WTC11 (cell line): ENCODE measurements at places on chromosomes 5 and 9.

DNA sequence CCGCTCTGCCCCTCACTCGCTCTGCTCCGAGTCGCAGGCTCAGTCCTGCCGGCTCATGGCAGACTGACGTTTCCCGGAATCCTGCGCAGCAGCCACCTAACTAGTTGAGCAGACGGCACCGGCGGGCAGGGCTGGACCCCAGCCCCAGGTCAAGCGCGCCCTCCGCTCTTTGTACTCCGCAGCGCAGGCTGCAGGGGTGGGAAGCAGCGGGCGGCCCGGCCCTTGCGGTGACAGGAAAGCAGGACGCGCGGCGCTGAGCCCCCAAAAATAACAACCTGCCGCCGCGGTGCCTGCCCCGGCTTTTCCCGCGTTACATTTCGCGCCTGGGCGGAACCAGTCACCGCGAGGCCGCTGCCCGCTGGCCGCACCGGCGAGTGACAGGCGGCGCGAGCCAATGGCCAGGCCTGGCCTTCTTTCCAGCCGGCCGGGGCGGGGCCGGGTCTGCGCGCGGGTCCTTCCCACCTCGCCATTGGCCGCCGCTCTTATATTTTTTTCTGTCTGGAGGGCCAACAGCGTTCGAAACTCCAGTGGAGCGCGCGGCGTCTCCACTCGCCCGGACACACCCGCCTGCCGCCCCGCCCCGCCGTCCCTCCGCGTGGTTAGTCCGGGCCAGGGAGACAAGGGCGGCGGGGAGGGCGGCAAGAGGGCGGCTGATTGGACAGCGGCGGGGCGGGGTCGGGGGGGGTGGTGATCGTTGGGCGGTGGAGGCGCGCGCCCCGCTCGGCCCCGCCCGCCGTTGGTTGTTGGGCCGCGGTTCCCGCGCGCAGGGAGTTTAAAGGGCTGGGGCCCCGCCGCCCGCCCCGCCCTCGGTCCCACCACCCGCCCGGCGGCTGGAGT lies at the start of gene ZNF367:
Gene ZNF367, minus strand, starts transcription at position 288 of the 837 bp plus-strand sequence. CDS start 338 bp downstream, outside the sequence.
- DNase-seq = peak; percentile 92

- DNase-seq = no peak
Observed at GRCh38 chr9:68443624-68444023, 87.2 kb downstream of the PGM5 start.

DNA sequence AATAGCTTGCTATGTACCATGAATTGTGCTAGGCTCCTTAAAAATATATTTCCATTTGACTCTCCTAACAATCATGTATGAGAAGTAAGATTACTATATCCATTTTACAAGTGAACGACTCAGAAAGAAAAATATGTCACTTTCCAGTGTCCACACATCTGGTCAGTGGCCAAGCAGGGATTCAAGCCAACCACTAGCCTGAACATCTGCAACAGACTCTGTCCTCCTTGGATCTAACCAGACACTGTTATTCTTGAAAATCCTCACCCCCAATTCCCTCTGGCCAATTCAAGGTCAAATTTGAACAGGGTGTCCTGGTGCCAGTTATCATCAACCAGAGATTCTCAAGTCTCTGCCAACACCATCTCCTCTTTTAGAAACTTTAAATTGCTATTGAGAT lies 344.1 kb upstream of the WWC1 start:
- DNase-seq = no peak

- no peak for DNase-seq
Observed at GRCh38 chr5:97049175-97049574, 93.2 kb downstream of the LIX1 start.
